ENCODE measurements at places on chromosomes 5 and 9.

DNA sequence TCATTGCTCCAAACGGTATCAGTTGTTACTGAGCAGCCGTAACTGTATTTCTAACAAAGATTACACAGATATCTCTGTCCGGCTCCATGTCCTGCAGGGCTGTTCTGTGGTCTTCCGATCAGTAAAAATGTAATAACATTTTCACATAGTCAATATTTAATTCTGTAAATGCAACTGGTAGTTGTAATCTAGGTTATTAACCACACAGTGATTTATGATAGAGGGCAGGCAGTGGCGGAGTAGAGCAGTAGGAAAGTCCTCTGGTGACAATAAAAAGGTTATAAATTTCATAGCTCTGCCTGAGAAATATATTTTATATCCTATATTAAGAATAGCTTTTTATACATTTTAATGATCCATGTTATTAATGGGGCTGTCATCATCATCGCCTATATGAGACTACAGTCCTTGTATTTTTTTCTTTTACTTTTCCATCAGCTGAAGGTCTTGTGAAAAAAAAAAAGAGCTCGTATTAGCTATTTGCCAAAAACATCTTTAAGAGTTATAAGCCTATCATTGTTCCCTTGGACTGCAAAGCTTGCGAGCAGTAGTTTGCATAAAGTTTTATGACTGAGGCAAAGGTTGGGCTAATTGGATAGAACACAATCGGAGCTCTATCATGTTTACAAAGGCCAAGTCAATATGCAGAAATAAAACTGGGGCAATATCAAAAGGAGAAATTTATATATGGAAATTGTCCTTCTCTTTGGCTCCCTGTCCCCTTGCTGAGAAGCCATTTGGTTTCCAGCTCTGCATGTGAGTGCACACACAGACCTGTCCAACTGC is 648.0 kb downstream of the IRX1 start:
- no peak for DNase-seq

DNA sequence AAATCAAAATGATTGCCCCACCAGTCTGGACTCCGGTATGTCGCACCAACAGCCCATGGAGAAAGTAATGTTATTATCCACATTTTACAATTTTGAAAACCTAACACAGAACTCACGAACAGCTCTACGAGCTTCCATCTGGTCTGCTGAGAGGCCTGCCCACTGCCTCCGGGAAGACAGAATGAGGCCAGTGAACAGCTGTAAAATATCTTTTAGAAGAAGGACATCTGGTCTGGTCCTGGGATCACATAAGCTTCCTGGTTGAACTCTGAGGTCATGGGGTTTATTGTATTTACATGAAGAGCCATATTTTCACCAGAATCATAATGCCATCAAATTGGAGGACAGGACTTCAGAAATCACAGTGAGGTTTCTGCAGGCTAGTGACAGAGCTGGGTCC is 89.0 kb downstream of the FRMD3 start:
- no peak for DNase-seq

- no peak for DNase-seq
Measured at GRCh38 chr5:167160388-167160787, 1131.1 kb upstream of the WWC1 start.

- no peak for DNase-seq
Measured at GRCh38 chr5:89303033-89303480, 420.1 kb upstream of the MEF2C start.

DNA sequence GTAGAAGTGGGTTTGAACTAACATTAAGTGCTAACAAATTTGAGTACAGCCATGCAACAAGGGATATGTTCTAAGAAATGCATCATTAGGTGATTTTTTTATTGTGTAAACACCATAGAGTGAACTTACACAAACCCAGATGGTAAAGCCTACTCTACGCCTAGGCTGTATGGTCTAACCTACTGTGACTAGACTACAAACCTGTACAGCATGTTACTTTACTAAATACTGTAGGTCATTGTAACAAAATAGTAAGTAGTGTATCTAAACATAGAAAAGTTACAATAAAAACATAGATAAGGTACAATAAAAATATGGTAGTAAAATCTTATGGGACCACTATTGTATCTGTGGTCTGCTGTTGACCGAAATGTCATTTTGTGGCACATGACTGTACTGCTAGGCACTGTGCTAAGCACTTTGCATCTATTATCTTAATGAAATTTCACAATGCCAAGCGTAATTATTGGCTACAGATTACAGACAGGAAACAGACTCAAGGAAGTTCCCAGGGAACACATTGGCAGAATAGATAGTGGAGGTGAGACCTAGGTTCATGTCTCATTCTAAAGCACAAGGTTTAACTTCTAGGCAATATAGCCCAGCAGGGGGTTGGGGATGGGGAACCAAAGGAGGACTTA is 62.7 kb downstream of the ATP10B start:
- no peak for DNase-seq

DNA sequence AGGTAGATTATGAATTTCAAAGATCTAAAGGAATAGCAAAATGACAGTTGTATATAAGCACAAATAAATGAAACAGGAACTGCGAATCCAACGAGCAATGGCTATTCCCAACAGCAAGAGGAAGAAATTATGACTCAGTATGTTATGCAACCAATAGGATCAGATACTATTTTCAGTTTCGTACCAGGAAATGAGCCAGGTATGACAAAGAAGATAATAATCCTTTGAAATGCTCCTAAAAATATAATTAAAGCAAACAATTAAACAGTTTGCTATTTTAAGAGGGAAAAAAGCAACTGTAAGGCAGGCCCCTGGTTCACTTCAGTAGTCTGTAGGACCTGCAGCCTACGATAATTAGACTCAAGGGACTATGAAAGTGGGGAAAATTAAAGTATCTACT is 58.9 kb downstream of the AUH start:
- peak; percentile 87 for DNase-seq

GRCh38 chr9:120416781-120417427 is 163.1 kb downstream of the CDK5RAP2 start:
- DNase-seq, result no peak

DNA sequence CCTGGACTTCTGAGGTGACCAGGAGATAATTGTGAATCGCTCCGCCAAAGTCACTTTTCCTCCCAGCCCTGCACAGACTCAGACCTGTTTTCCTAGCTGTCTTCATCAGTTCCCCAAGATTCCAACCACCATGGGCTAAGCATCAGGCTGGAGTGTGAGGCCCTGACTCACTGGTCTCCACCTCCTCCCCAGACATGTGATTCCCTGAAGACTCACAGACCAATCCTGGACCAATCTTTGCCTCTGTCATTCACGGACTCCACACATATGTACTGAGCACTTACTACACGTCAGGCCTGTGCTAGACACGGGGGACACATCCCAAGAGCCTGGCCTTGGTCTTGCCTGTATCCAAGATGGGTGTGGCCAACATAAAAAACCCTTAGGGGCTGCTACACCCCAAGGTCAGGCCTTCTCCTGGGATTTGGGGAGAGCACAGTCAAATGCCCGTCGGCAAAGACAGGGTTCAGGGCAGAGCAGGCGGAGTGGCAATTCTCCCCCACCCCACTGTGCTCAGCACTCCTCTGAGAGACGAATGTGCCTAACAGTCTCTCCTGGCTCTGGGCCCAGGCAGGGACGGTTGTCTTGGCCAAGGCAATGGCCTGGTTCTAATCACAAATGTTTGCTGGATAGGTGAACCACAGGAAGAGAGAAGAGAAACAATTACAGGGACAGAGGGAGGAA is 11.9 kb downstream of the EEIG1 start:
- DNase-seq, result peak; percentile 69

DNA sequence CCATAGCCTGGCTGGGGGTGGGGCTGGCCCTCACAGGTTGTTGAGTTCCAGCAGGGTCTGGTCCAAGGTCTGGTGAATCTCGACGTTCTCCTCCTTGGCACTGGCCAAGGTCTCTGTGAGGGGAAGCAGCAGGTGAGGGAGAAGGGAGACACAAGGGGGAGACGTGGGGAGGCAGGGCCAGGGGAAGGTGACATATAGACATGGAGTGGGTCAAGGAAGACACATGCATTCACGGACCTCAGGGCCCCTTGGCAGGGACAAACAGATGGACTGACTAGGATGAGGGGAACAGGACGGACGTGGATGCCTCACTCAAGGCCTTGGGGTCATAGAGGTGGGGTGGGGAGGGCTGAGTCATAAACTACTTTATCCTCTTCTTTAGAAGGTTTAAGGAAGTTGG is 7.7 kb downstream of the TPM2 start:
- DNase-seq, result no peak
